Activated naive CD4-positive, alpha-beta T cell treated with Interleukin-2 at 50 U/mL for 16 hours (primary cell): ENCODE measurements at places on chromosomes 5 and 9.
A peak's percentile ranks its signal among the peaks of the same experiment; 100 is the strongest.

- DNase-seq, result no peak
Observed at GRCh38 chr9:109886041-109886440, 106.0 kb downstream of the PALM2AKAP2 start.

DNA sequence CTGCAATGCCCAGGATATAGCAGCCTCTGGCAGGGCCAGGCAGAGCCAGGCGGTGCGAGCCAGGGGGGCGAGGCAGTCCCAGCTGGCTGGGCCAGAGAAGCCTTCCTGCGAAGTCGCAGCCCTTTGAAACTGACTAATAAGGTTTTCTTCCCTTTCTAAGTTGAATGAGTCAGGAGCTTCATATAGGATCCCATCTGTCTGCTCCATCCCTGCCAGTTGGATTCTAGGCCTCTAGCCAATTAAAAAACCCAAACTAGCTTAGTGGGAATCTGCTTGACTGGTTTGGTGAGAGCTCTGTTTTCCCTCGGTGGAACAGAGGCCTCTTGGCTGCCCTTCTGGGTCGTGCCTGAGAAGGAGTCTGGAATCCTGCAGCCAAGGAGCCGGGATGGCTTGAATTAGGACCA is 70.1 kb upstream of the RAPGEF1 start:
- no peak for DNase-seq

DNA sequence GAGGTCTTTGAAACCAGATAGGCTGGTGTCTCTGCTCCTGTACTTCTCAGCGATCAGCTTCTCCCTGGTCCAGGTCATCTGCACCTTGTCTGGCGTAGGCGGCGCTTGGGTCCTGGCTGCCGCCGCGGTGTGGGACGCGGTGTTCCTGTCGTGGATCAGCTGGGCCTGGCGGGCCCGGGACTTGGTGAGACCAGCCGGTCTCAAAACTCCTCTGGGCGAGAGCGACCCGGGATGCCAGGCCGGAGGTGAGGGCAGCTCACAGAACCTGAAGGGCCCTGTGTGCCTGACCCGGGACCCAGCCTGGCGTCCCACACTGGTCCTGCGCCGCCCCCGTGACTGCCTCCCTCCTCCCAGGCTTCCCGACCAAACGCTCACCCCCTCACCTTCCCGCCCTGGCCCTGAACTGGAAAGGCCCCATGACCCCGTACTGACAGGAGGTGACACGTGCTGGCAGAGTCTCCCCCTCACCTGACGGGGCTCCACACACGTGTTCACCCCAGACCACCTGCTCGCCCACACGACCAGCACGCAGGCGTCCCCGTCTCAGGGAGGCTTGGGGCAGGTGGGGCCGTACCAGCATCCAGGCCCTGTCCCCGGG is 49.0 kb downstream of the NKD2 start:
- no peak for DNase-seq

- DNase-seq, result no peak
Observed at GRCh38 chr5:133316346-133317343, 264.8 kb downstream of the HSPA4 start.

GRCh38 chr5:7220156-7220555 is 175.8 kb upstream of the ADCY2 start:
- no peak for DNase-seq

- DNase-seq, result peak; percentile 45
Observed at GRCh38 chr5:149831492-149831891, 101.4 kb downstream of the PPARGC1B start.

GRCh38 chr9:7974335-7974960 is 174.9 kb upstream of the DMAC1 start:
- DNase-seq, result peak; percentile 10

- DNase-seq, result no peak
Observed at GRCh38 chr5:110625376-110625999, 101.0 kb downstream of the TMEM232 start.

DNA sequence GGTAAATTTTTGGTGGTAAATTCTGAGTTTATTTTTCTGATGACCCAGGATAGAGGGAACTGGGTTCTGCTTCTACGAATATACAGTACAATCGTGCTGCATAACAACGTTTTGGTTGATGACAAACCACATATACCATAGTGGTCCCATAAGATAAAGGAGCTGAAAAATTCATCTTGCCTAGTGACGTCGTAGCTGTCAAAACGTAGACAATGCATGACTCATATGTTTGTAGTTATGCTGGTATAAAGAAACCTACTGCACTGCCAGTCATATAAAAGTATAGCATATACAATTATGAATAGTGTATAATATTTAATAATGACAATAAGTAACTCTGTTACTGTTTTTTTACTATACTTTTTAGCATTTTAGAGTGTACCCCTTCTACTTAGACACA is 244.0 kb downstream of the GAS1 start:
- DNase-seq, result no peak

- no peak for DNase-seq
Observed at GRCh38 chr5:92402045-92402444, 1018.9 kb upstream of the ARRDC3 start.

- no peak for DNase-seq
Observed at GRCh38 chr9:29203244-29203930, 1630.1 kb upstream of the C9orf72 start.
